Activated CD8-positive, alpha-beta memory T cell treated with anti-CD3 and anti-CD28 coated beads, Interleukin-2, amount 50 U/mL, for 4 hours (primary cell): ENCODE measurements at places on chromosomes 5 and 9.

DNA sequence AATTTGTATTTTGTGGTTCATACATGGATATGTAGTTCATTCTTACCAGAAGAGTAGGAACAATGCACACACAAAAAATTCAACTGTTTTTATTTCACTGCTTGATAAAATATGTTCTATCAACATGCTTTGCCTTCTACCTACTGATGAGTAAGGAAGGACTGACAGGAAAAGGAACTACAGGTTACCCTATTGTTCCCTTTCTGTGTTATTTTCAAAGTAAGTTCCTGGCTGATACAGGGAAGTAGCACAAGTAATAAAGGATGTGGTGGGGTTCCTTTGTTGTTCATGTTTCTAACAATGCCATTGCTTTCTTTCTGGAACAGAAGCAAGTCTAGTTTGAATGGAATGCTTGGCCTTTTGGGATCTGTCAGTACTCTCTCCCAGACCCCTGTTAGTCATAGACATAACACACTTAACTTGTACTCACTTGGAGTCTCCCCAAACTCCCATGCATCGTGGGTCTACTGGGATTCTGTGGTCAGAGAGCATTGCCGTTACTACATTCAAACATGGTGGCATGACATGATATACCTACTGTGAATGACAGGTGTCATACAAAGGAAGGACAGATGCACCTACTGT lies 20.2 kb upstream of the ALDOB start:
- no peak for DNase-seq

DNA sequence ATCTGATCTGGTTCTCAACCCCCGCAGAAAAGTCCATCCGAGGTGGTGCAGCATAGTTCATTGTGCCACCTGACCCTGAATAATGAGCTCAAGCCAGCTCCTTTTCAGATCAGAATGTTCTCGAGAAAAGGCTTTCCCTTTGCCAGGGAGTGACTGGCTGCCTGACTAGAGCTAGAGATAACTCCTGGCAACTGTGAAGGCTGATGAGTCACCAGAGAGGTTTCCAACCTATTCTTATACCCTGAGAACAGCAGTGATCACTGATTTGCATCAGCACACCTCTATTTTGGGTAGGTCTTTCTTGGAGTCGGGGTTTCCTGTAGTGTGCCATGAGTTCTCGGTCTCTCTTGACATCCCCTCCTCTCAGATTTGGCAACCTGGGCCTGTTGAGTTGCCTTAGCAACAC lies 127.9 kb downstream of the PIK3R1 start:
- DNase-seq: peak; percentile 18

DNA sequence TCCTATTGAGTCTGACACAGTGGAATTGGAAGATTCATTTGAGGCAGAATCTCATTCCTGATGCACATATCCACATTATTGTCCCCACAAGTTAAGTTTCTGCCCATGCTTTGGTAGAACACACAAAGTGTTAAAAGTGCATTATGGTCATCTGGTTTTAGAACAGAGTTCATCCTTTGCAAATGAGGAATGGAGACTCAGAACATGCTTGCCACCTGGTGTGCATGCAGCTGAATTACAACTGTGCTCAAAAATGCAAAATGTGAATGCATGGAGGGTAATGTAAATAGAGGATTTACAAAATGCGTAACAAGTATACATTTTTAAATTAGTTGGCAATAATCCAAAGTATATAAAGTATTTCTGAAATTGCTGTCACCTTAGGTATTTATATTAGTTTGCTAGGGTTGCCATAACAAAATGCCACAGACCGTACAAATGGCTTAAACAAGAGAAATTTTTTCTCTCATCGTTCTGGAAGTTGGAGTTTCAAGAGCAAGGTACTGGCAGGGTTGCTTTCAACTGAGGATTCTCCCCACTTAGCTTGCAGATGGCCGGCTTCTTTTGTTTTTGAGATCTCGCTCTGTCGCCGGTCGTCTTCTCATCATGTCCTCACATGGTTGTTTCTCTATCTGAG lies 671.1 kb downstream of the TAF11L14 start:
- no peak for DNase-seq

GRCh38 chr9:113131689-113132151 lies 19.1 kb upstream of the SLC31A2 start:
- DNase-seq: no peak

GRCh38 chr5:79189439-79190234 lies 46.3 kb upstream of the JMY start:
- no peak for DNase-seq

DNA sequence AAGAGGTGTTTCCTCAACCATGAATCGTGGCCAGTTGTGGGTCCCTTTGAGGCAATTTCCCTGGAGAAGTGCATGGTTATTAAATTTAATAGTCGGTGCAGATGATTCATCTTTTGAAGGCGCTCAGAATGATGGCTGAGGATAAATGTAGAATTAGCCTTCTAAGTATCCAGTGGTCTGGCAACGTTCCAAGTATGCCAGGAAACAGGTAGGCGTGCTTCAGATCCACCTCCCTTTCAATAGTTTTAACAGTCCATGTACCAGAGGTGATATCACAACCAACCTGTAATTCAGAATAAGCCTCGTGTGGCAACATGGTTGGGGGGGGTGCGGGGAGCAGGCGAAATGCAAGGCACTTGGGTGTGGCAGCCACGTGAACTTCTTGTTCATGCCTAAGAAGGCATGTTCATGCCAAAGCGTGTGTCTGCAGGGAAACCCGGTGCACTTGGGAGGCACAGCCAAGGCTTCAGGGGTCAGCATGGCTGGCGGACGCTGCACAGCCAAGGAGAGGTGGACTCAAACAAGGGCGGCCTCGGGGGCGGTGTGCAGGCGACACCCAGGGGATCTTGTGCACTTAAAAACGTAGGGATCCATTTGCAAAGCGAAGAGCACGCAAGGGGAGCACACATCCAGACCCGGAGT lies 5.2 kb upstream of the NKD2 start:
- DNase-seq: no peak

- no peak for DNase-seq
Observed at GRCh38 chr9:27086818-27087680, 22.0 kb upstream of the TEK start.

- no peak for DNase-seq
Observed at GRCh38 chr9:110128664-110129329, 79.2 kb downstream of the C9orf152 start.

GRCh38 chr9:85118990-85119755 lies 449.6 kb downstream of the NTRK2 start:
- DNase-seq: no peak

DNA sequence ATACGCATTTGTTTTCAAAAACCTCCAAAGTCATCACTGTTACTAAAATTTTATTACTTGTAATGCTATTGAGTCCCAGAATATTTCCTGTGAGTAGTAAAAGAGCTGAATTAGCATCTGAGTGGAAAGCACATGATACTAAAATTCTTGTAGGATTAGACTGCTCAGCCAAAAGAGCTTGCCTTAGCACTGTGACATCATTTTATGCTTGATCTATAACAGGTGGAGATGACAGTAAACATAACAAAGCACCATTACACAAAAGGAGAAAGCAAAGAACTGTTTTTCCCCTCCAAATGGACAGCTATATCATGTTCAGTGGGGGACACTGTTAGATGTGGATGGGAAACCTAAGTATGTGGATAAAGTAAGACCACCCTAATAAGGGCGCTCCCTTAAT lies 5.8 kb upstream of the JAK2 start:
- DNase-seq: no peak

- DNase-seq: no peak
Observed at GRCh38 chr5:159163027-159163700, 46.2 kb downstream of the RNF145 start.

DNA sequence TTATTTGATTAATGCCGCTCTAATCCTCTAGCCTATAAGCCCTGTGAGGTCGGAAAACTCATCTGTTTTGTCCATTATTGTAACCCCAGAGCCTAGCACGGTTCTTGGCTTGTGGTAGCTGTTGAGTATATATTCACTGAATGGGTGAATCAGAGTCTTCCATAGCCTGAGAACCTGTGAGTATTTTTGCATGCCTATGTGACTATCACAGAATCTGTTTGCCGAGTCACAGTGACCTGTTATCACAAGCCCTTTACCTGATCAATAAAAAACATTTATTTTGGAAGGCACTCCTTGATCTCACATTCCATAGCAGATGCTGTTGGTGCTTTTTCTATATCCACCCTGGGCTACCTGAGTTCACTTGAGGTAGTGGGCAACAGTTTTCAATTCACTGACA lies 125.0 kb upstream of the STC2 start:
- no peak for DNase-seq
